NCI-H187 (cell line): ENCODE measurements at places on chromosomes 16 and 17.

DNA sequence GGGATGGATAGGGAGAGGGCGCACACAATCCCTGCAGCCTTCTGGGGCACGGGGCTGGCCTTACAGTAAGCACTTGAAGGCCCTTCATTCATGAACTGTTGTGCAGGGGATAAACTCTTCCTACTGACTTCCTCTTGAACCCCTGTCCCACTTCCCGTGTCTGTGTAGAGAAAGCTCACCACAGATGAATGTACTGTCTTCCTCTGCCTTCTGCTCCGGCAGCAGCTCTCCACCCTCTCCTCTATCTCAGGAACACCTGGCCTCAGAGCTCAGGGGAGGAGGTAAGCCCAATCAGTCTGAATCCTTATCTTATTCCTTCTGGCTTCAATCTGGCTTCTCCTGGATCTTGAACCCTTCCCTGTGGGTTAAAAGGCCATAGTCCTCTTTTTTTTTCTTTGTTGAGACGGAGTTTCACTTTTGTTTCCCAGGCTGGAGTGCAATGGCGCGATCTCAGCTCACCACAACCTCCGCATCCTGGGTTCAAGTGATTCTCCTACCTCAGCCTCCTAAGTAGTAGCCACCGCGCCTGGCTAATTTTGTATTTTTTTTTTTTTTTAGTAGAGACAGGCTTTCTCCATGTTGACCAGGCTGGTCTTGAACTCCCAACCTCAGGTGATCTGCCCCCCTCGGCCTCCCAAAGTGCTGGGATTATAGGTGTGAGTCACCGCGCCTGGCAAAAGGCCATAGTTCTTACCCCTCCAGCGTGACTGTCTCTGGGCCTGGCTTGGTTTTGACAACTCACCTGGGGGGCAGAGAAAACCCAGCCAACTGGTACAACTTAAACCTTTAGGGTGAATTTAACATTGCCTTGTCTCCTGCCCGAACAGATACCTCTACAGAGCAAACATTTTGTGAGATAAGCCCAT is 7.2 kb upstream of the SLC52A1 start:
- DNase-seq, result no peak

DNA sequence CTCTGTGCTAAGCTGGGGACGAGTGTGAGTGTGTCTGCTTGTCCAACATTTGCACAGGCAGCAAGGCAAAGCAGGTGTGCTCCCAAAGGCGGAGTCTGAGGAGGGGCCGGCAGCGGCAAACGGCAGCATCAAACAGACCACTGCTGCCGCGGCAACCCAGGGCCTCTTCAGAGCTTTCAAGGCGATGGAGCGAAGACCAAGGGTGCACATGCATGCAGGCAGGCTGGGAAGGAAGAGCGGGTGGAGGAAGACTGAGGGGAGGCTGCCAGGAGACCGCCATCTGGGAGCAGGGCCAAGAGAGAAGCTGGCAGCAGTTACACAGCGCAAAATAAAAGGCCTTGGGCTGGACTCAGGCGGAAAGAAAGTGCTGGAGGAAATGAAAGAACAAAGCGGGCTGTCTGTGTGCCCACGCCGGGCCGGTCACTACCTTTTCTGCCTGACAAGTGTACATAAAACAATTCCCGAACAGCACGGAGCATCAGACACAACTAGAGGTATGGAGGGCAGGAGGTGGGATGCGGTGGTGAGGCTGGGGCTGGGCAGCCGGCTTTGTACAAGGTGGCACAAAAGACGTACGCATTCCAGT is 8.5 kb downstream of the TIMM22 start:
- no peak for DNase-seq

DNA sequence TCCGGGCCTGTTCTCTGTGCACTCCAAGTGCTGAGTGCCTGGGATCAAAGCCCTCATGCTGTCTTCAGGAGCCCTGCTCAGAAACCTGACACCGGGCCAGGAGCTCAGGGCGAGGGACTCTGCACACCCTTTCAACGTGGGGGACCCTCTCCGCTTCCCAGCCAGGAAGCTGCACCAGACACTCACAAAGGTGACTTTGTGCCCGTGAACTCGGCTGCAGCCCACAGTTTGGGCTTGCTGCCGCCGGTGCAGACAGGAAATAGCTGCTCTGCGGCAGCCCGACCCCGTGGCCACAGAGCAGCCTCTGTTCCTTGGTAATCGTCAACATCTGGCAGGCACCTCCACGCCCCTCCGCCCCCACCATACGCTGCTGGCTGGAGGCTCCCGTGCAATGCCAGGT is 93.4 kb upstream of the METRNL start:
- DNase-seq, result no peak

DNA sequence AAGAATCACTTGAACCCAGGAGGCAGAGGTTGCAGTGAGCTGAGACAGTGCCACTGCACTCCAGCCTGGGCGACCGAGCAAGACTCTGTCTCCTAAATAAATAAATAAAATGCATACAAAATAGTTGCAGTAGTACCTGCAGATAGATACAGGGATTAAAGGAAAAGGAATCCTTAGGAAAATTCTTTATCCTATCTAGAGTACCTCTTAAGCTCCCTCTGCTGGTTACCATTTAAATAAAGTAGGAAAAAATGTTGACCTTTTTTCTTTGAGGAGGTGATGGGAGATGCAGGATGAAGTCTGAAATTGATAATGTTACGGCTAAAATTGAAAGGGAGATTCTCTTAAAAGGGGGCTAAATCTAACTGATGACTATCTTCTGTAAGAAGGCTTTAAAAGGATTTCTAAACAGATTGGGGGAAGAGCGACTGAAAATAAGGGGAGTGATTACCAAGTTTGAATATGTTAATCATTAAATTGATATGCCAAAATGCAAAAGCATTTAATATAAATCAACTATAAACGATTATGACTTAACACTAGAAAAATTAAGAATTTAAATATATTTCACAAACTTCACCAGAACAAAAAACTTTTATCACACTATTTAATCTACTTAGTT is 29.4 kb downstream of the C16orf87 start:
- DNase-seq, result no peak

GRCh38 chr17:29566473-29567303 is at the start of gene ABHD15:
TSS of gene ABHD15 (minus strand) at chr17:29567037. CDS start at chr17:29566966, 71 bp downstream.
- no peak for DNase-seq

- DNase-seq, result no peak
Observed at GRCh38 chr17:80724775-80725266, 180.2 kb downstream of the RPTOR start.

GRCh38 chr16:49158029-49158642 is 123.5 kb downstream of the CBLN1 start:
- no peak for DNase-seq

GRCh38 chr16:15996432-15997109 is 47.2 kb downstream of the ABCC1 start:
- DNase-seq, result no peak

- DNase-seq, result no peak
Observed at GRCh38 chr17:50218771-50219315, 17.4 kb upstream of the COL1A1 start.

GRCh38 chr17:35284955-35285354 is 42.1 kb downstream of the SLFN5 start:
- no peak for DNase-seq

- DNase-seq, result no peak
Observed at GRCh38 chr16:7921345-7921744, 588.7 kb downstream of the RBFOX1 start.

DNA sequence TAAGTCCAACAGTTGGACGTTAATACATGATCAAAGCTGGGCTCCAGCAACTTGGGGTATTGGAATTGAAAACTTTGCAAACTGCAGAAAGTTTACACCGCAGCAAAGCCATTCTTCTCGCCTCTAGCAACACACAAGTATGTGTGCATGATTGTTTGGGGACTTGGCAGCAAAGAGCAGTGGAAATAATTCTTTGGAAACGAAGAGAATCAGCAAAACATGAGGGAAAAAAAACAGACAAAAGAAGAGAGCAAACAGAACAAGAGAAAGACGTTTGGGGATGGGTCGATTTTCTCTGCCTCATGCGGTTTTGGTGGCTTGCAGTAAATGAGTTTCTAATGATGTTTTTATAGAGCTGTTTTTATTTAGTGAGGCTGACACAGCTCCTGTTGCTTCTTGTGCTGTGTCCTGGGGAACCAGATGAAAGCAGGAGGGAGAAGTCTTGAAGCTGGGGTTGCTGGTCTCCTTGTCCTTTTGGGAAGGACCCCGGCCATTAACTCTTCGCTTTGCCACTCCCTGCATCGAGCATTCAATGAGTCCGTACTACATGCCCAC is 502.9 kb downstream of the GRIN2A start:
- DNase-seq, result no peak

DNA sequence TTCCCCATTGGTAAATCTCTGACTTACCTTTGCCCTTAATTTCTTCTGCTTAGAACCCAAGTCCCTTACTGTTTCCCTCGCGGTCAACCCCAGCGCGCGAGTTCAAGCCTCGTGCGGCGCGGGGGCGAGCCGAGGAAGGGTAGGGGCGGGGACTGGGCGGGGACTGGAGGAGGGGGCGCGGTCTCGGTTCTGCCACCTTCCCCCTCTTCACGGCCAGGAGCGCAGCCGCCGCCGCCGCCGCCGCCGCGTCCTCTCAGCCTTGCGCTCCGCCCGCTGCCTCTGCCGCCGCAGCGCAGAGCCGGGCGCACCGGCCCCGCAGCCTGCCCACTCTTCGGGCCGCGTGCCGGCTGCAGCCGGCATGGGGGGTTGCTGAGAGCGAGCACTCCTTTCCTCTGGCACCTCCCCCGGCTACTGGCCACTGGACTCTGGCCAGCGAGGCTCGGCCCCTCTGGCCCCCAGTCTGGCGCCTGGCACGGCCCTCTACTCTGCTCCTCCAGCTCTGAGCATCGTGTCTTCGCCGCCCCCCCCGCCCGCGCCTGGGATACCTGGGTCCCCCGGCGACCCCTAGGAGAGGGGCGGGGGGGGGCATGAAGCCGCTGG is at the start of gene RAPGEFL1:
Gene RAPGEFL1, plus strand, starts transcription at position 196 of the 600 bp plus-strand sequence. Its CDS starts 392 bp downstream, at position 588.
- DNase-seq, result peak; percentile 57

DNA sequence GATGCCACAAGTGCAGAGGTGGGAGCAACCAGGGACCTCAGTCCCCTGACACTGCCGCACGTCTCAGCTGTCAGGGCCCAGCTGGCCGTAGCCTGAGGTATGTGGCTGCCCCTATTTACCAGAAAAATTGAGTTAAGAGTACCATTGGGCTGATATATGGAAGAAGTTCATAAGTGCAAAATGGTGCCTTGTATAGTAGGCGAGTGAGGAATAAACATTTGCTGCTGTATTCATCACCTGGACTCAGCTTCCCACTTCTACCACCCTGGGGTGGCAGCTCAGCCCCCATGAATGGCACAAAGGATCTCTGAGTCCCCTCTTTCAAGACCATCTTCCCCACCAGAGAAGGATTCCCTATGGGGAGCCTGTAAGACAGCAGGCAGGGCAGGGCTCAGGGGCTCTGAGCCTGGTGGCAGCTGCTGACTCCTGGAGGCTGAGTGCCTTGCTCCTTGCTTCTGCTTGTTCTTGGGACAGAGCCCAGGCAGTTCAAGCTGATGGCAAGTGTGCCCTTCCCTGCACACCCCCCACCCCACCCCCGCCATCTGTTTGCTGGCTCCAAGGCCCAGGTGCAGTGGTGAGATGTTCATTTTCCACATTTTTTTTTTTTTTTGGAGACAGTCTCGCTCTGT is 29.0 kb downstream of the TRPV2 start:
- DNase-seq, result no peak

GRCh38 chr16:30131869-30132475 is 9.0 kb upstream of the MAPK3 start:
- DNase-seq, result peak; percentile 17

DNA sequence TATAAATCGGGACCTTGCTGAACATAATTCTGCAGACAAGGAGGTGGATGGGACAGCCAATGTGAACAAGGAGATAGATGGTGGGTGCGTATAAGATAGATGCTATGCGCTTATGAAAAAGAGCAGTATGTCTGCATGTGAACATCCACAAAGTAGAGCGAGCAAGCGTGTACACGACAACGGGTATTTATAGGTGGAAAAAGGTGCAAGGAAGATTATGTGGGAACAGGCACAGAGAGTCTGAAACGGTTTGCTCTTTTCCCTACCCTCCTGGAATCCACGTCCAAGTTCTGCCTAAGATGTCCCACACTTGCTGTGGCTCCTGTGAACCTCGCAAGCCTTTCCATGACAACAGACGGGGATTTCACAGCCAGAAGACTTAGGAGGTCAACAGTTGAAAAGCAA is 43.0 kb downstream of the SNX11 start:
- no peak for DNase-seq

DNA sequence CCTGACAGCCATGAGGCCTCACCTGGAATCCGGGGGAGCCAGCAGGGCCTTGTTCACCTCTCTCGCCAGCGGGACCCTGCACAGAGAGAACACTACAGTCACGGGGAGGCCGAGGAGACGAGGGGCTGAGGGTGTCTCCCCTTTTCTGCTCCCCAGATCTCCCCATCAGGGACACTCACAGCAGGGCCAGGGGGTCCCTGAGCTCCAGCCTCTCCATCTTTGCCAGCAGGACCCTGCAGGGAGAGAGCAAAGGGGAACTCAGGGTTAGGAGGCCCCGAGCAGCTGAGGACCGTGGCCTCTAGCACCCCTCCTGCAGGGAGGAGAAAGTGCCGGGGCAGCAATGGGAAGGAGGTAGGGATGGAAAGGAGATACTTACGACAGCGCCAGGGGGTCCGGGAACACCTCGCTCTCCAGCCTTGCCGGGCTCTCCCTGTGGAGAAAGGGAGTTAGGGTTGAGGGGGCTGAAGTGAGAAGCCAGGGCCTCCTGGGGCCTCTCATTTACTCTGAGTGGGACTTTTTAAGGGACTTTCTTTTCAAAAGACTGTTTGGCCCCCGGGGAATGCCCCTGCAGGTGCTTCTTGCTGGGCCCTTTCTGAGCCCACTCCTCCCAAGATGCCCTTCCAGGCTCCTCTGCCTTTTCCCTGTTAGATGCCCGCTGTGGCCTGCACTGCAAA is 8.7 kb downstream of the COL1A1 start:
- DNase-seq, result no peak

DNA sequence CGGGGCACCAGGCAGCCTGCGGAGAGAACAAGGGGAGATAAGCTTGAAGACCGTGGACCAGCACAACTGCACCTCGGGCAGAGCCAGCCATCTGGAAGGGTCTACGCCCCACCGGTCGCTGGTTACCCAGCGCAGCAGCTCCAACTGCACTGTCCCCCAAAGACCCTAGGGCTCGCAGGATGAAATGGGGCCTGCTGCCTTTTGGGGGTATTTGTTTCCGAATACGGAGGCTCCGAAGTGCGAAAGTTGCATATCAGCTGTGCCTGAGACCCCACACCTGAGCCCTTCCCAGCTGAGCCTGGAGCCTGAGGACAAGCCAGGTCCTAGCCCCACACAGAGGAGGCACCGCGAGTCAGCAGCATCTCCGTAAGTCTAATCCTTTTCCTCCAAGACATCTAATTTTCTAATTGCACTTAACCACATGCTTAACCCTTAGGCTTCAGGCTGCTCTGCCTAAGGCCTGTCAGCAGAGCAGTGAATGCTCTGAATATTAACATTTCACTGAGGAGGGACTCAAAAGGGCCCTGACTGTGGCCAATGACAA is 4.0 kb downstream of the KIFC3 start:
- DNase-seq, result no peak
